ENCODE measurements at places on chromosomes 12 and 14.

- no peak for DNase-seq
These were observed 466.4 kb downstream of the NPAS3 start for GRCh38 chr14:33404964-33405574.

DNA sequence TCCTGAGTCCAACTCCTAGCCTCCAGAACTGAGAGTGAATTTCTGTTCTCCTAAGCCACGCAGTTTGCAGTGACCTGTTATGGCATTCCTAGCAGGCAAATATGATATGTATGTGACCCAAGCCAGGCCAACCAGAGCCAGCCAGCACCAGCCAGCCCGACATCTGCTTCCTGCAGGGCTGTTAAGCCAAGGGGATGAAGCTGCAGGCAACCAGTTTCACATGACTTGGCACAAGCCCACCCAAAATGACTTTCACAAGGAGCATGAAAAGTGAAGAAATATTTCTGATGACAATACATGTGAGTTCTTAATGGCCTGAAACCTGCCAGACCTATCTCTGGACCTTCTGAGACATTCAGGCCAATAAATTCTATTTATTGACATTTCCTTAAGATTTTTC, 68.1 kb downstream of the ITPK1 start:
- DNase-seq, result no peak

DNA sequence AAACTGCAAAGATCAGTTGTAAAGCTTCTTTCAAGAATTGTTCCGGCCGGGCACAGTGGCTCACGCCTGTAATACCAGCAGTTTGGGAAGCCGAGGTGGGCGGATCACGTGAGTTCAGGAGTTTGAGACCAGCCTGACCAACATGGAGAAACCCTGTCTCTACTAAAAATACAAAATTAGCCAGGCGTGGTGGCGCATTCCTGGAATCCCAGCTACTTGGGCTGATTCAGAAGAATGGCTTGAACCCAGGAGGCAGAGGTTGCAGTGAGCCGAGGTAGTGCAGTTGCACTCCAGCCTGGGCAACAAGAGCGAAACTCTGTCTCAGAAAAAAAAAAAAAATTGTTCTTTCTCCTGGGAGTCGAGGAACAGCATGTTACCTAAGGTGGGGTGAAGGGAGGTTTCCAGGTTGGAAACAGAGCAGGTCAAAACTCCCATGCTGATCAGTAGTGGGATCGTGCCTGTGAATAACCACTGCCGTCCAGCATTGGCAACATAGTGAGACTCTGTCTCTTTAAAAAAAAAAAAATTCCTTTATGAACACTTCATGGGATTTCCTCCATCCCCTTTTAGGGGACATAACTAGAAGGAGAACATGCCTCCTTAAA, 13.9 kb downstream of the FBXO34 start:
- no peak for DNase-seq

- no peak for DNase-seq
These were observed 109.0 kb upstream of the AMIGO2 start for GRCh38 chr12:47188576-47189441.

- no peak for DNase-seq
These were observed 55.8 kb downstream of the SRRM4 start for GRCh38 chr12:119036878-119037825.

GRCh38 chr14:91227183-91227628, 17.3 kb downstream of the GPR68 start:
- DNase-seq, result no peak

DNA sequence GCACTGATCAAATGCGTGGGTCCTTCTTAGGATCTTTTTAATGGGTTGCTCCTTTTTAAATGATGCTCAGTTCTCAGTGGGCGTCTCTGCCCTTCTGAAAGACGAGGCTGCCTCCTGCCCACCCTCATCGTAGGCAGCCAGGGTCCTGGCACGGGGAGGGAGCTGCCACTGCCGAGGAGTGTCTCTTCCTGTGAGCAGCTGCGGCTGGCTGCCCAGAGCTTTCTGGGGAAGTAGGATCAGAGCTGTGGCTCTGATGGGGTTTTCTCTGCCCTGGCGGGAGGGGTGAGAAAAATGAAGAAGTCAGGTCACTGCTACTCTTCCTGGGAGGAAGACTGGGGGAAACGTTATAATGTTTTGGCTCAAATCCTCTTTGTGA, 31.1 kb upstream of the BEGAIN start:
- DNase-seq, result no peak

GRCh38 chr12:27343255-27344000, 10.8 kb downstream of the BMAL2 start:
- DNase-seq, result no peak

- DNase-seq, result no peak
These were observed 411.4 kb upstream of the SOX5 start for GRCh38 chr12:24360907-24361306.

DNA sequence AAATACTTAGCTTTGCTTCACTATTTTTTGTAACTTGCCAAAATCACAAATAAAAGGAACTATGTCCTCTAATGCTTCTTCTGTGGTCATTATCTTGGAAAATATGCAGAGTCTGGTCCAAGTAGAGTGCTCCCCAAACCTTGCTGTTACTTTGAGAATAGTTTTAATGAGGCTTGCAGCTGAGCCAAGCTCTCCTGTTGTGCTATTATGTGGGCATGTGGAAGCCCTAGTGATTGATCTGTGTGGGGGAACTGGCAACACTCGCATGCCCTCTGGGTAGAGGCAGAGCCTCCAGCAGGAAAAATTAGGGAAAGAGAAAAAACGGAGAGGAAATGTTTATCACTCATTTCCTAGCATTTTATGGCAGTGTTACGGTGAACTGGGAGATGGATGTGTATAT, 473.1 kb downstream of the EGLN3 start:
- no peak for DNase-seq

DNA sequence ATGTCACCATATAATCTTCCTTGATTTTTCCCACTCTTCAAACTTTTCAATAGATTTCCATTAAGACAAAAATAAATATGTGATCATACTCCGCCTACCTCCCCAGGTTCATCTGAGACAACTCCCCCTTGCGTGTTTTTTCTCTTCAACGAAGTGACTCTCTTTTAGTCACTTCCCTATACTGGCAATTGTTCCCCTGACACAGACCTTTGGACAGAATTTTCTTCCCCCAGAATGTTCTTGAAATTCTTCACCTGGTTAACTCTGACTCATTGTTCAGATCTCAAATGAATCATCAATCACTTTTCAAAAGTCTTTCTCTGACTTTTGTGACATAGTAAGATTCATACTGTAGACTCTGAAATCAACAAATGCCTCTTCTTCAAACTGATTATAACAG, 727.3 kb upstream of the LMO3 start:
- no peak for DNase-seq

GRCh38 chr12:93571925-93572711, at the start of gene SOCS2:
TSS of gene SOCS2 (plus strand) at chr12:93572675. CDS start at chr12:93572898, 223 bp downstream.
- peak; percentile 4 for DNase-seq

DNA sequence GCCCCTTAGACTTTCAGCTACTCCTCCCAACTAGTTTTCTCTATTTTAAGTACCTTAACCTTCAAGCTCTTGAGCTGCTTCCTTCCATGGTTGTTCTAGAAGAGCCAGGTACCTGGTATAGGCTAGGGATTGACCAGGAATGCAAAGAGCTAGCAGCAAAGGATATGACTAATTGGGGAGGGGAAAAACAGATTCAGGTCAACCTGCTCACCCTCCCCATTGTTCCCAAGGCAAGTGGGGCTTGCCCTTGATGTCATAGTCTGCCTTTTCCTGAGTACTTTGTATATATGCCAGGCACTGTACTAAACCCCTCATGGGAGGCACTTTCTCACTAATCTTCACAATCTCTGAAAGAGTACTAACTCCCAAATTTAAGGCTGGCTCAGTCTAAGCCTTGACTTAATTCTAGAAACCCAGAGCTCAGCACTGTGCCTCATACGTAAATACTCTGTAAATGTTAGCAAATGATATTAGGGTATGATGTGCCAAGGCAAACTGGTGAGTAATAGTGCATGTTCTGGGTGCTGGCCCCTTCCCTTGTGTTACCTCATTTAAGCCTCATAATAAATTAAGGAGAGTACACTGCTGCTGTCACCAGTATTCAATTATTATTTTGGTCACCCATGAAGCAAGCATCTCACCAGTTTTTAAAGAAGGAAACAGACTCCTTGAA, 42.2 kb downstream of the SUDS3 start:
- no peak for DNase-seq

All from T-cell (primary cell).